ENCODE measurements at places on chromosomes 1 and 21. TPM values are rescaled to one million over a fixed set of nuclear protein-coding genes. Genes with fewer than 3 reads are reported as not detected.

The ACTL8 gene
- total RNA-seq = 0.47 TPM

The KLHL20 gene
- 32.4 TPM for total RNA-seq

The KCNJ15 gene
- total RNA-seq = 23.1 TPM

The C1orf87 gene
- not detected for total RNA-seq

The FOXJ3 gene
- total RNA-seq = 9.7 TPM

The CELA2B gene
- total RNA-seq = not detected

The TLCD4 gene
- total RNA-seq = under 0.01 TPM

The CLEC20A gene
- total RNA-seq = 0.08 TPM

The PGLYRP3 gene
- not detected for total RNA-seq
